ENCODE measurements at places on chromosomes 12 and 14.

- no peak for DNase-seq
Measured at GRCh38 chr12:43226151-43226550, 325.9 kb downstream of the ADAMTS20 start.

DNA sequence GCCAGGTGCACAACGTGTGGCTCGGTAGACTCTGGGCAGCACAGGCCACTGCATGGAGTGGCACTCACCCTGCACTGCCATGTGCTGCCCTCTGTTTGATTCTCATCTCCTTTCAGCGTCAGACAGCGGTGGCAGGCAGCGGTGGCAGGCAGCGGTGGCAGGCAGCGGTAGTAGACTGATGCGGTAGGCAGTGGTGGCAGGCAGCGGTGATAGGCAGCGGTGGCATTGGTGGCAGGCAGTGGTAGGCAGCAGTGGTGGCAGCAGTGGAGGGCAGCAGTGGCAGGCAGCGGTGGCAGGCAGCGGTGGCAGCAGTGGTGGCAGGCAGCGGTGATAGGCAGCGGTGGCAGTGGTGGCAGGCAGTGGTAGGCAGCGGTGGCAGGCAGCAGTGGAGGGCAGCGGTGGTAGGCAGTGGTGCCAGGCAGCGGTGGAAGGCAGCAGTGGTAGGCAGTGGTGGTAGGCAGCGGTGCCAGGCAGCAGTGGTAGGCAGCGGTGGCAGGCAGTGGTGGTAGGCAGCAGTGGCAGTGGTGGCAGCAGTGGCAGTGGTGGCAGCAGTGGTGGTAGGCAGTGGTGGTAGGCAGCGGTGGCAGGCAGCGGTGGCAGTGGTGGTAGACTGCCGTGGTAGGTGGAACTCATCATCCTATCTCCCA, 6.0 kb upstream of the MEG3 start:
- DNase-seq, result no peak

DNA sequence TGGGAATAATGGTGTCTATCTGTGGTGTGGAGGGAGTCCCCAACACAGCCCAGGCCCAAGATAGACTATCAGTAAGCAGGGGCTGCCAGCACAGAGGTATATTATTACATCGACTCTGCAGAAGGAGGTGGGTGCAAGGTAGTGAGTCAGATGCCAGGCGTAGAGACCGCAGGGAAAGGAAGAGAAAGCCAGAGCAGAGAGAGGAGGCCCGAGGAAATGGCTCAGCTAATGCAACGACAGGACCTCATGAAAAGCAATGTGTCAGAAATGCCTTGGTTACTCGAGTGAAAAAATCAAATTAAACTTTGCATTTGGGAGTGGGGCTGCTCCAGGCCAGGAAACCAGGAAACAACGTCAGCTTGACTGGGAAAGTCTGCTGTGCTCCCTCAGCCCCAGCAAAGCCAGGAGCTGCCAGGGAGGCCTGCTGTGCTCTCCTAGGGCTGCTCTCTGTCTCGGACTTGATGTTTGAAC, 173.2 kb downstream of the SUDS3 start:
- no peak for DNase-seq

DNA sequence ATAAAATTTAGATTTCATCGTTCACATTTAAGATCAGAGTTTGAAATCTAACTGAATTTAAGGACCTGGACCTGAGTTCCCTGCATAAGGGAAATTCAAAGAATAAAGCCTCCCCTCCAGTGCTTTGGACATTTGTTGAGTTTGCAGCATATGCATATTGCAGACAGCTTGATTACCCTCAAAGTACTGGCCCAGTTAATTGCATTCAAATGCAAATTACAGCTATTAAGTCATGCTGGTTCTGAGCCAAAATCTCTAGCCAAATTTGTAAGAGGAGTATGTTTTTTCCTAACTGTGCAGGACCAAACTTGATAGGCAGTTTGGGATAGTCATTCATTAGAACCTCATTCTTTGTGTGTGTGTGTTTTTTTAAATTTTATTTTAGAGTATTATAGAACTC, 9.1 kb upstream of the KIF21A start:
- no peak for DNase-seq

DNA sequence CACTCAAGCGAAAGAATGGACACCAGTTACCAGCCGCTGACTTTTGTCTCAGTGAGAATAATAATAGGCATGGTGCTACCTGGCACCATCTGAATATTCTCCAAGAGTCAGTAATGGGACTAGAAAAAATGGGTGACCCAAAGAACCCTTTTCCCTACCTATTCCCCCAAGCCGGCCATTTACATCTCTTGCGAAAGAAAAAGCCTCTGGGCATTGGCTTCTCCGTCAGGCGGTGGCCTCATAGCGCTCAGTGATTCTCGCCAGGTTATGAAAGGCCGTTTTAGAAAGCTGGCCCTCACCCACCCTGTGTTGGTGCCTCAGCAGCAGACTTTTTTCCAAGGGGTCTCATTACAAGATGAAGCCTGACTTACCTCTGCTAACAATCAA, 523 bp upstream of the SLC6A15 start:
- DNase-seq, result peak; percentile 43

- no peak for DNase-seq
Measured at GRCh38 chr14:105940534-105941225, 414.3 kb downstream of the TMEM121 start.

DNA sequence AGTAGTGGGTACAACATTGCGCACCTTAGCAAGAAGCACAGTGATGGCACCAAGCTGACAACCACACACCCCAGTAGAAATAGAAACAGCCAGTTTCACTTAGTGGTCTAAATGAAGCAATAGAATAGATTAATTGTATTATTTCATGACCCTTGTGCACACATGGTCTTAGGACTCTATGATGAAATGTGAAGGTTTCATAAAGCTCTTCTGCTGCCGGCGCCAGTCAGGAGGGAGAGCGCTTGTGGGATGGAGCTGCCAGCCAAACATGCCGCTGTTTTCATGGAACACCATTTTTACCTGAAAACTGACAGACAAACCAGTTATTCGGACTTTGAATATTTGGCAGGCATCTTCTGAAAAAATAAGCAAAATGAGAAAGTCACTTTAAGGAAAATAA, 100.0 kb downstream of the PPP2R5C start:
- peak; percentile 47 for DNase-seq

- DNase-seq, result no peak
Measured at GRCh38 chr14:64675312-64675711, 28.9 kb upstream of the PLEKHG3 start.

All from amniotic epithelial cell (primary cell).